ENCODE measurements at places on chromosomes 13 and 19.
A peak's percentile ranks its signal among the peaks of the same experiment; 100 is the strongest.

- DNase-seq: no peak
Observed at GRCh38 chr13:50282016-50282415, 266.8 kb downstream of the KCNRG start.

GRCh38 chr13:107480130-107480529 lies 735.2 kb downstream of the LIG4 start:
- no peak for DNase-seq

GRCh38 chr13:27605099-27605498 lies 15.2 kb downstream of the LNX2 start:
- no peak for DNase-seq

GRCh38 chr13:66099825-66100224 lies 1130.3 kb downstream of the PCDH9 start:
- DNase-seq: no peak

DNA sequence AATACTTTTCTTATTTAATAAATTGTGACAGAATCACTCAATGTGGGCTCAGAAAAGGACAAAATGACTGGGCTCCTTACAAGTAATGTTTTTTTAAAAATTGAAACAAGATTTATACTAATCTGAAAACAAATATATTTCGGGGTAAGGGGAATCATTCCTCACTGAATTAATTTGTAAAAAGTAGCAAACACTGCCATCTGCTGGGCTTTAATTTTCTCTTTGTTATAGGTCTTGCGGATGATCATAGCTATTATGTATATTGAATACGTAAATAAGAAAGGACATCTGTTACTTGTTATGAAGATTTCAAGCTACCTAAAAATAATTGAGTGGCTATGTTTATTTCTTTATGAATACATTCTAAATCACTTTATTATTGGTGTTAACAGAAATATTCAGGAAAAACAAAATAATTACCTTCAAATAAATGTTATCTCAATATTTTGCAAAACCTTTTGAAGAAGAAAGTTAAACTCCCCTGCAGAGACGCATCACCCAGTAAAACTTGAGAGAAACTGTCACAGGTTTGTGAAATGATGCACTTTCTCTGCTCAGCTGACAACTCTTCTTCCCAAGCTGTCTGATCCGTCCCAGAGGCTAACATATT lies 17.8 kb upstream of the ENOX1 start:
- DNase-seq: no peak

- no peak for DNase-seq
Observed at GRCh38 chr13:31733066-31733465, 6.3 kb upstream of the RXFP2 start.

GRCh38 chr13:31850041-31850555 lies 110.8 kb downstream of the RXFP2 start:
- no peak for DNase-seq

GRCh38 chr19:11196406-11197287 lies 698 bp downstream of the KANK2 start:
- peak; percentile 80 for DNase-seq

- DNase-seq: no peak
Observed at GRCh38 chr13:112724788-112725345, 35.0 kb downstream of the ATP11A start.

DNA sequence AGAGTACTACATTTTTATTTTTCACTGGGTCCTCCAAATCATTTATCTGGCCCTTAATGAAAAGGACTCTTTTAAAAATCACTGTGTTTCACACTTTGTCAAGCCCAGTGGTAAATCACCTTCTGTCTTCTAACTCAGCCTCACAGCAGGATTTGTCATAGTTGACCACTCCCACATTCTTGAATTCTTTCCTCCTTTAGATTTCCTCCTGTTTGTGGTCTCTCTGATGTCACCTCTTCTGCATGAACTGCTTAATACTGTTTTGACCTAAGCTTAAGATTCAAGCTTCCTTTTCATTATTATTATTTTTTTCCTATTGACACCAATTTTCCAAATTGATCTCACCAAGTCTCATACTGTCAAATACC lies 899.8 kb upstream of the MIR17HG start:
- DNase-seq: no peak

- no peak for DNase-seq
Observed at GRCh38 chr13:29487466-29488454, 107.7 kb downstream of the SLC7A1 start.

DNA sequence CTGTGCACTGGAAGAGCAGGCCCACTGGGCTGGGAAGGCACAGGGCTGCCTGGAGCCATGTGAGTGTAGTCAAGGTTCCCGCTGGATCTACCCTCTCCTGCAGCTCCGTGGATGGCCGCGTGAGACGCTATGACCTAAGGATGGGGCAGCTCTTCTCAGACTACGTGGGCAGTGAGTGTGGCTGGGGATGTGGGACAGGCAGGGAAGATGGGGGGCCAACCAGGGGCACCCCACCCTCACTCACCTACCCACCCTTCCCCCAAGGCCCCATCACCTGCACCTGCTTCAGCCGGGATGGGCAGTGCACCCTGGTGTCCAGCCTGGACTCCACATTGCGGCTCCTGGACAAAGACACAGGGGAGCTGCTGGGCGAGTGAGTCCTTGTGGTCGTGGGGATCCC lies 6.1 kb downstream of the WDR83 start:
- no peak for DNase-seq

DNA sequence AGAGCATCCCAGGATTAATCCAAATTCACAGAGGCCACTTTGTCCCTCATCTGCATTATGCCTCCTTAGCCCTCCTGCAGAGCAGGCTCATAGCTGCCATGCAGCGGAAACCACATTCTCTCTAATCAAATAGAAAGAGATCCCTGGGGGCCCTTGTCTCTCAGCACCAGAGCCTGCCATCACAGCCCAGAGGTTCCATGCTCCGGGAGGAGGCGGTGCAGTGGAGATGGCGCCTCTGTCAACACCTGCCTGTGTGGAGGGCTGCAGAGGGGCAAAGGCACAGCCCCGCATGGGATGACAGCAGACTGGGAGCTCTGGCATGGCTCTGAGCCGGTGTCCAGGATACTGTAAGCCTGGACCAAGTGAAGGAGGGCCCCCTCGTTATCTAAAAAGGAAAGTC lies 111.3 kb downstream of the SLC7A1 start:
- no peak for DNase-seq

DNA sequence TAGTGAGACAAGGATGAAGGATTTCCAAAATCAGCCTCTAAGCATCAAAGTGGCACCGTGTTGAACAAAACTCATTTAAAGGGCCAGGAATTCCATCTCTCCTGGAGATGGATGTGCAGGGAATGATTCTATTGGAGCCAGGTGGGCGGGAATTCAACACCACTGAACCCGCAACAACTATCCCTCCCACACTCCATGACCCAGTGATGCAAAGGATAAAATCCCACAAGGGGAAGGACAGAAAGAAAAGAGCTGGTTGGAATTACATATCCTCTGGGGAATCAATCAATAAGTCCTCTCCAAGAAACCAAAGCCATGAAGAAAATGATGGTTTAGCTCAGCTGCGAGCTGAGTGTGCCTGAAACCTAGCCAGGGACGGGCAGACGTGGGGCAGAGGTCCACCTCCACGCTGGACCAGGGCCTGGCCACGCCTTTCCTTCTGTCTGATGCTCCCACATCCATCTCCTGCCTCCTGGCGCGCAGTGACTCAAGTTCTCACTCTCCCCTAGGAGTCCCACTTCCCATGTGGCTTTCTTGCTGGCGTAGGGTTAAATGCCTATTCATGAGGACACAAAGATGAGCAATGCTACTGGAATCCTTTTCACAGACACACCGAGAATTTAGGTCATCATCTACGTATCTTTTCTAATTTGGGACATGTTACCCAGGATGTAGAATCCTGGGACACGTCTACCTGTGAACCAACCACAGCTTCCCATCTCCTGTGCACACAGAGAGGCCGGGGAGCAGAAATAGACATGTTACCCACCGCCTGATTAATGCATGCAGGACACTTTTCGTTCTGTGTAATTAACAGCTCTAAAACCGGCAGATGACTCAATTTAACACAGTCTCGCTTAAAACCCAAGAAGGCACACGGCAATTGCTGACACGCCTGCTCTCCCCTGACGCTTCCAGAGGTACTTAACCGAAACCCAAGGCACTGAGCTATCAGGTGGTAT lies 48.6 kb downstream of the PEPD start:
- DNase-seq: peak; percentile 30

DNA sequence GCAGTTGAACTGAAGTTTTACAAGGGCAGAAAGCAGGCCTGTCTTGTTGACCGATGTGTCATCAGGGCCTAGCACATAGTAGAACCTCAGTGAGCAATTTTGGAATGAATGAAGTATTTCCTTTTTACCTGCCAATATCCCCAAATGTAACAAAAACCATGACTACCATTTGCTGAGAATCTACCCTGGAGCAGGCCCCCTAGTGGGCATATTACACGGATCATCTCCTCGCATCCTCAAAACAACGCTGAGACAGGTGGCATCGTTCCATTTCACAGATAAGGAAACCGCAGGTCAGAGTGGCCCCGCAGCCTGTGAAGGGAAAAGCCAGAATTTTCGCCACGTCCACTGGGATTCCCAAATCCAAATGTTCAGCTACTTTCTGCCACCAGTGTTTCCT lies 77.9 kb downstream of the CACNA1A start:
- no peak for DNase-seq

DNA sequence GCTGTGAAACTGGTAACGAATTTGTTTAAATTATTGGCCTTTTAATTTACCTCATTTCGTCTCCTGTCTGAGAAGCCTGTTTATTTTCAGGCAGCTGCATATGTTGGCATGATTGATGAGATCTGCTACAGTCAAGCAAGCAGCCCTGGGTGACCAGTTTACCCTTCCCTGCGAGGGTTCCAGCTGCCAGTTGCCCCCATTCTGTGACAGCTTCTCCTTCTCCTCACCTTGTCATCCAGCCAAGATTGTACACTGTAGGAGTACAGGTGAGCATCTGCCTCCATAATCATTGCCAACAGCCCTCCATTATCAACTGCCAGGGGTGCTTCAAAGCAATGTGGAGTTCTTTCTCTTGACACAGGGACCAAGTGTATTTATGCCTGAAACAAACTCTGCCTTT lies 1979.9 kb upstream of the PRR20A start:
- no peak for DNase-seq

- DNase-seq: no peak
Observed at GRCh38 chr19:6126335-6126974, 9.0 kb upstream of the ACSBG2 start.

DNA sequence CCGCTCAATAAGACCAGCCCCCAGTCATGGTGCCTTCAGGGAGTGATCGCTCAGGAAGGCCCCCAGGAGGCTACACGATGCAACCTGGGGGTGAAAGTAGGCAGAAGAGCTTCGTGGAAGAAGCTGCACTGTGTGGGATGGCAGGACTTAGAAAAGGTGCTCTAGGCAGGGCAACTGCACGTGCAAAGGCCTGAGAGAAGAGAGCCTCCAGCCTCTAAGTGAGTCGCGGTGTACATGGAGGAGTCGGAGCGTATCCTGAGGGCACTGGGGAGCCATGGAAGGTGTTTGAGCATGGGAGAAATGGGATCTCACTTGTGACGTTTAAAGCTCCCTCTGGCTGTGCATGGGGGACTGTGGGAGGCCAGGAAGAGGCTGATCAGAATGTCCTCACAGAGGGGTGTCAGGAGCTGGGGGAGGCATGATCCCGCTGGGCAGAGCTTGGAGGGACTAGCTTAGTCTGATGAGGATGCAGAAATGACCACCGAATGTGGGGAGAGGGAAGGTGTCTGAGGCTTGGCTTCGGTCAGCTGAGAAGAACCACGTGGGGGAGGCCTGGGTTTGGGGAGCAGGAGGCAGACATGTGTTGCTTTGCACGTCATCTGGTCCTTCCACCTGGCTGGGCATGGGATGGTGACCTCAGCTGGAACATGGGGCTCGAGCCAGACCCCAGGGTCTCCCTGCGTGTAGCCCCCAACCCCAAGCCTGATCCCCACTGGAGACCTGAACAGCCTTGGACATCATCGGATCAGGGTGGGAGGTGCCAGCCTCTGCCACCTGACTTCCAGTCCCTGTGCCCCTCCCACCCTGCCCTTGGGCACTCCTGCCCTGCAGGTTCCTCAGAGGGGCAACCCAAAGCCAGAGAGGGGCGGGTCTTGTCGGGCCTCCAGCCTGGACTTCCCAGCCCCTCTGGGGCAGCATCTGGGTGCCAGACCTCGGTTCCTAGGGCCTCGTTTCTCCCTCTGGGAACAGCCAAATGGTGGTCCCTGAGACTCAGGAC lies 1.1 kb downstream of the APC2 start:
- DNase-seq: no peak

- no peak for DNase-seq
Observed at GRCh38 chr13:50334115-50334778, 319.0 kb downstream of the KCNRG start.

- peak; percentile 86 for DNase-seq
Observed at GRCh38 chr19:932648-933552, 7.1 kb downstream of the ARID3A start.
